ENCODE measurements at places on chromosomes 6 and 20.

DNA sequence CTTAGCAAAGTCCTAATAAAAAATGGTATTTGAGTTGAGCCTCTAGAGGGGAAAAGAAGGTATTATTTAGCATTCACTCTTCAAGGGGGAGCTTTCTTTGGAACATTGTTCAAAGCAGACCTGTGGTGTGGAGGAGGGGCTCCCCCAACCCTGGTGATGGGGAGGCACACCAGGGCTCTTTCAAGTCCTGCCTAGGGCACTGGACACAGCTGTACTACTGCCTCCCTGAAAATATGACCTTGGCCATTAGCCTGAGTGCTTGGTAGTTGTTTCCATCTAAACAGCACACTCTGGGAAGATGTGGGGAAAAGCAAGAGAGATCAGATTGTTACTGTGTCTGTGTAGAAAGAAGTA is 215.1 kb upstream of the CNR1 start:
- no peak for DNase-seq

DNA sequence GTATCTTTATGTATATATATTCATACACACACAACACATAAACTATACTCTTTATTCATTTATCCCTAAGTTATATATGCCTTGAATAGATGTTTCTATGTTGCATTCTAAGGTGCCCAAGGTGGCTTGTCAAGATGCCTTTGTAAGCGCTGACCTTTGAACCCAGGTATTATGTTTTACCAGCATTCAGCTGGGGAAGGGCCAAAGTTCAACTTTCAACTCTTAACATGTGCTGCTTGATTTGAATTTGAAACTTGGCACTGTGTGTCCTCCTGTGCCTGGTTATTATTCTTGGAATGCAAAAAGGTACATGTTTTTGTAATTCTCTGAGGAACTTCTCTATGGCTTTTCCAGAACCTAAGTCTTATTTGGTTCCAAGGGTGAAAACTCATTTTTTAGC is 146.5 kb downstream of the EDN1 start:
- DNase-seq, result no peak

DNA sequence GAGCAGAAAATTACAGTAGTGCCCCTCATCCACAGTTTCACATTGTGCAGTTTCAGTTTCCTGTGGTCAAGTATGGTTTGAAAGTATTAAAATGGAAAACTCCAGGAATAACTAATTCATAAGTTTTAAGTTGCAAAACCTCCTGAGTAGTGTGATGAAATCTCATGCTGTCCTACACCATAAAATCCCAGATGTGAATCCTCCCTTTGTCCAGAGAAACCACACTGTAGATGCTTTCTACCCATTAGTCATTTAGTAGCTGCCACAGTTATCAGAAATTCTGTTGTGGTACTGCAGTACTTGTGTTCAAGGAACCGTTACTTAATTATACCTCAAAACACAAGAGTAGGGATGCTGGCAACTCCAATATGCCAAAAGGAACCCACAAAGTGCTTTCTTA is 74.7 kb downstream of the PTCHD4 start:
- peak; percentile 78 for DNase-seq

- no peak for DNase-seq
These were observed 586.6 kb upstream of the BTBD3 start for GRCh38 chr20:11331096-11331495.

DNA sequence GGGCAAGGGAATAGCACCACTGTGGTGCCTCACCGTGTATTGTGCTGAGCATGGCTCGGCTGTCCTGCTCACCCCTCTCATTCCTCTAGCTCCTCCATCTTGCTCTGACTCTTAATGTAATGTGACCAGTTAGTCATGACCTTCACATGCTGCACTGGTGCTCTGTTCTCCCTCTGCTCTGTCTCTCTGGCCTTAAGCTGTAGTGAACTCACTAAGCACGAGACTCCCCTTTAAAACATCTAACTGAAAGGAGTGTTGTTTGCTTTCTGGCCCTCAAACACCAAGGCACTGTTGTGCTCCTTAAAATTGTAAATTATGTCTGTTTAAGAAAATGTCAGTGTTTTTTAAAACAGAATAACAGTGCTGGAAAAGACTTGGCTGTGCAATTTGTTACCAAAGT is 140.4 kb downstream of the HDGFL1 start:
- DNase-seq, result no peak

DNA sequence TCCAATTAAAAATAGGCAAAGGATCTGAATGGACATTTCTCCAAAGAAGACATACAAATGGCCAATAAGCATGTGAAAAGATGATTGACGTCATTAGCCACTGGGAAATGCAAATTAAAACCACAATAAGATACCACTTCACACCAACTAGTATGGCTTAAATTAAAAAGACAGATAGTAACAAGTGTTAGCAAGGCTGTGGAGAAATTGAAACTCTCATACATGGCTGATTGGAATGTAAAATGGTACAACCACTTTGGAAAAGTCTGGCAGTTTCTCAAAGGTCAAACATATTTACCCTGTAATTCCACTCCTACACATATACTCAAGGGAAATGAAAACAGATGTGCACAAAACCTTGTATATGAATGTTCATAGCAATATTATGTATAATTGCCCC is 83.6 kb downstream of the CEP57L1 start:
- DNase-seq, result no peak

GRCh38 chr6:29965563-29965872 is 23.2 kb downstream of the HLA-A start:
- DNase-seq, result no peak

DNA sequence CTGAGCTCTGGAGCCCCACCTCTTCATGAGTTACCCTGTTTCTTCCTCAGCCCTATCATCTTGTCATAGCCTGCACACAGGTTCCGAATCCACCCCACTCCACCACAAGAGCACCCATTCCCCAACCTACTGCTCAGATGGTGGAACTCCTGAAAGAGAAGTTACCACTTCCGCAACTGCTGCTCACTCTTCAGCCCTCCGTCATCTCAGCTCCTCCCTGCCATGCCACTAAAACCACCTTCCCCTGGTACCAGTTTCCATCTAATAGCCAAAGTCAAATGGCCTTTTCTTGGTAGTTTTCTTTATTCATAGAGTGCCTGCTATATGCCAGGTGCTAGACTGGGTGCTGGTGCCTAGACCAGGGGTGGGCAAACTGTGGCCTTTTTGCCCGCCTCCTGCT is 3.9 kb downstream of the RAB22A start:
- DNase-seq, result peak; percentile 30

DNA sequence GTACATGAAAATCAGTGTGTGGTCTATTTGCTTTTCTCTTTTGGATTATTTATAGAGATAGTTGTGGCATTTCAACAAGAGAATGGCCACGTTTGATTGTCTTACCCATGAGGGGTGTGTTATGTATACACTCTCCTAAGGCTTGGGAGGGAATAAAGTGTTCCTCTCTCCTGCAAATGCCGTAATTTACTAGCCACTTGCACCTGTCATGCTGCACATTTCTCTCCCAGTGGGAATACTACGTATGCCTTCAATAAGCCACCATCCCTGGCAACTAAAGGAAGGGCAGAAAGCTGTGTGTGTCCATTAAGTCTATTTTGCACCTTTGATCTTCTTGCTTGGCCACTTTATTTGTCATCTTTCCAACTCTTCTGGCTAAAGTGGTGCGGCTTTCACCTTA is 541.2 kb downstream of the QKI start:
- no peak for DNase-seq

GRCh38 chr6:26223650-26224546 is 136.7 kb downstream of the HFE start:
- DNase-seq, result peak; percentile 89

DNA sequence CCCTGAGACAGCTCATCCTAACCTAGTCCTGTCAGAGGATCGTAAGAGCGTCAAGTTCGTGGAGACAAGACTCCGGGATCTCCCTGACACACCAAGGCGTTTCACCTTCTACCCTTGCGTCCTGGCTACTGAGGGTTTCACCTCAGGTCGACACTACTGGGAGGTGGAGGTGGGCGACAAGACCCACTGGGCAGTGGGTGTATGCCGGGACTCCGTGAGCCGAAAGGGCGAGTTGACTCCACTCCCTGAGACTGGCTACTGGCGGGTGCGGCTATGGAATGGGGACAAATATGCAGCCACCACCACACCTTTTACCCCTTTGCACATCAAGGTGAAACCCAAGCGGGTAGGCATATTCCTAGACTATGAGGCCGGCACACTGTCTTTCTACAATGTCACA is 3.2 kb upstream of the RPP21 start:
- DNase-seq, result no peak

DNA sequence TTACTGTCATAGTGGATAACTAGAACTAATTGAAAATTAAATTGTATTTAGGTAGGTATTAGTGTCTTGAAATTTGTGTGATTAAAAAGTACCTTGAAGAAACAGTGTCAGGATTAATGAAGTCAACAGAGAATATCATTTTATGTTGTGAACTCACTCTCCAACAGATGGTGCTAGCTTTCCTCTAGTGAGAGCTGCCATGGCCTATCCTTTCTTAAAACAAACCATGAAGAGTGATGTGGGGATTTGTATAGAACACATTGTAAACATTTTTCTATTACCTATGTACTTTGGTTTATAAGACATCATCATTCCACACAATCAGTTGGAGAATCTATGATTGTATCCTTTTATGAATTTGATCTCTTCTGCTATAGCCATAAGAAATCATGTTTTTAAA is 4.8 kb upstream of the SRSF12 start:
- DNase-seq, result peak; percentile 35

DNA sequence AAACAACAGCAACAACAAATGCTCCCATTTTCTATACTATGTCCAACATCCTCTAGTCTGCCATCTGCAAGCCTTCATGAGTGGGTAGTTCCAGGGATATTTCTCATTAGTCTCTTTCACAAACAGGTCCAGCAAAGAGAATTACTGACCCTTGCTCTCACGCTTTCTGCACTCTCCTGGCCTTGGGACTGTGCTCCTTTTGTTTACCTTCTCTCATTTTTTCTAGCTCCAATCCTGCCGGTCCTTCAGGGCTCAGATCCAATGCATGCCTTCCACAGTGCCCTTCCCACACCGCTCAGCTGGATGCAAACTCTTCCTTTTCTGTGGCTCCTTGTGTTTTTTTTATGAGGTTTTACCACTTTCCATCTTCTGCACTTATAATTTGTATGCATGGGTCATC is 47.2 kb downstream of the ADTRP start:
- no peak for DNase-seq

GRCh38 chr20:57055345-57055744 is 211.1 kb downstream of the BMP7 start:
- DNase-seq, result no peak

DNA sequence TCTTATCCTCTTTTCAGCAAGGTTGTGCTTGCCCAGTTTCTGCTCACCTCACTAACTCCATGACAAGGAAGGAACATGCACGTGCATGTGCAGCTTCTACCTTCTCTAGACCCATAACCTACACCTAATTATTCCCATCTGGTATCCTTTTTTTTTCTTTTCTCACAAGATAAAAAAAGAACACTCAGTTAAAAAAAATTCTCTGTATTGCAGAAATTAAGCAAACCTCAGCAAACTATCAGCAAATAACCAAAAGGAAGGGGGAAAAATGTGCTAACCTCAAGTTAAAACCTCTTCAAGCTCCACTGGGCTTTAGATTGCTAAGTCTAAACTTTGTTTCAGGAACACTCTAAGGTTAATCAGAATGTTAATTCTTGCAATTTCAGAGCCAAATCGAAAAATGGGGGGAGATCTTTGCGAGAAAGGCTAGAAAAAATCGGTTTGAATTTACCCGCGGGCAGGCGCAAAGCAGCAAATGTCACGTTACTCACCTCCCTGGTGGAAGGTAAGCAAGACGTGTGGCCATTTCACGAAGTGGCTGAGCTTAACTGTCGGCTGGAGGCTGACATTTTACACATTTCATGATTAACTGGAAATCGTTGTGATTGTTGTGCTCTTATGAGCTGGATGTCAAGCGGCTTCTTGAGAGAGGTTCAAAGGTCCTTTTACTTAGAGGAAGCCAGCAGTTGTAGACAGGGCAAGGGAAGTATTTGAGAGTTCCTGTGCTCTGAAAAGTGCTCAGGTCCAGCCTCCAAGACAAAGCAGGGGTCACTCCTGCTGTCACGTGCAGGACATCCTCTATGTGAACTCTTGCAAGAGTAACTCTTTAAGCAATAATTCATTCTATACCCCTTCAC is 19.1 kb downstream of the TFAP2B start:
- DNase-seq, result no peak

GRCh38 chr6:38599966-38600550 is 39.7 kb downstream of the BTBD9 start:
- DNase-seq, result no peak

GRCh38 chr6:88519301-88520016 is 353.3 kb upstream of the CNR1 start:
- no peak for DNase-seq

- no peak for DNase-seq
These were observed 97.8 kb upstream of the PCSK2 start for GRCh38 chr20:17129089-17129488.

DNA sequence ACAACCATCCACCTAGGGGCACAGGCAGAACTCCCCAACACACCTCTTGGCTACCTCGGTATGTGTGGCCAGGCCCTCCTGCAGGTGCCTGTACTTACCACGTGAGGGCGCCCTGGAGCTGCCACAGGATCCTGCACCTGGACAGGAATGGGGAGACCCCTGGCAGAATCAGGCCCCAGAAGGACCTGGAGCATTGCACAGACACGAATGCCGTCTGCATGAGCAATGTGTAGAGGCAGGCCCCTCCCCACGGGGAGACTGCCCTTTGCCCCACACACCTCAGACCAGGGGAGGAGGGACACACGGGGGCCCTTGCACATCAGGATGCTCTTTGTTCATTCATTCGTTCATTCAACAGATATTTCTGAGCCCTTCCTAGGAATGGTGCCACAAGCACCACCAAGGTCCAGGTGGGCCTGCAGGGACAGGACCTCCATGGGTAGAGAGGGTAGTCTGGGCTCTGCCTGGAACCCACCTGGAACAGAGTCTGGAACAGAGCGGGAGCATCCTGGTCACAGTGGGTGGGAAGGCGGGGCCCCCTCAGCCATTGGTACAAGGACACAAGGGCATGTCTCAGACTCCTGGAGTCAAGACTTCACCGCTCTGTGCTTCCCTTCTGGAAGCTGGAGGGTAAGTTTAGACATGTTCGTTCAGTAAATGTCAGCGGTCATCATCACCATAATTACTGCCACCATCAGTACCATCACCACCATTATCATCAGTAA is 32.3 kb downstream of the YTHDF1 start:
- DNase-seq, result peak; percentile 46

GRCh38 chr6:160962835-160963623 is 28.5 kb upstream of the MAP3K4 start:
- no peak for DNase-seq

GRCh38 chr6:1597121-1597744 is 12.5 kb upstream of the FOXC1 start:
- no peak for DNase-seq

- no peak for DNase-seq
These were observed 101.4 kb upstream of the FAM184A start for GRCh38 chr6:119179842-119180241.

DNA sequence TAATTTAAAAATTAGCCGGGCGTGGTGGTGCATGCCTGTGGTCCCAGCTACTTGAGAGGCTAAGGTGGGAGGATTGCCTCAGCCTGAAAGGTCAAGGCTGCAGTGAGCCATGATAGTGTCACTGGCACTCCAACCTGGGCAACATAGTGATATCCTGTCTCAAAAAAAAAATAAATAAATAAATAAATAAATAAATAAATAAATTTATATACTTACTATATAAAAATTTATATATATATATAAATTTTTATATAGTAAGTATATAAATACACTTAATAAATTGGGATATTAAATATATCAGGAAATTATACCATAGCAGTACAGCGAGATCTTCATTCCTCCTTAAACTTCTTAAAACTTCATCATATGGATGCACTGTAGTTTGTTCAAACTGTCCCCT is 23.0 kb upstream of the IPCEF1 start:
- DNase-seq, result no peak
